NCI-H1417 treated with DMSO at 0.1 percent for 48 hours (cell line): ENCODE measurements at places on chromosomes 13 and 19.

DNA sequence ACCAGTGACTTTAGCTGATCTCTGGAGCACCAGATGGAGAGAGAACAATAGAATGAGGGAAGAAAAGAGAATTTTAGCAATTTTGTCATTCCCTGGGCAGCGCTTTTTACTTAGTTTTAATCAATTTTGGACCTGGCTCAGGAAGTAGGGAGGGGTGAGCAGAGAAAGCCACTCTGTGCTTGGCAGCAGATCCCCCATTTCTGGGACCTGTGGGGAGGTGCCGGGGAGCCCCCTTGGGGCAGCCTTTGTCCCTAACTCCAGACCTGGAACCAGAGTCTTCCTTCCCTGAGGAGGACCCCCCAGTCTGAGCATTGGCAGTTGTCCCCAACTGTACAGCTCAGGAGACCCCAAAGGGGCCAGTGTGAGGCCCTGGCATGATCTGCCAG, 10.5 kb downstream of the LYL1 start:
- no peak for DNase-seq

DNA sequence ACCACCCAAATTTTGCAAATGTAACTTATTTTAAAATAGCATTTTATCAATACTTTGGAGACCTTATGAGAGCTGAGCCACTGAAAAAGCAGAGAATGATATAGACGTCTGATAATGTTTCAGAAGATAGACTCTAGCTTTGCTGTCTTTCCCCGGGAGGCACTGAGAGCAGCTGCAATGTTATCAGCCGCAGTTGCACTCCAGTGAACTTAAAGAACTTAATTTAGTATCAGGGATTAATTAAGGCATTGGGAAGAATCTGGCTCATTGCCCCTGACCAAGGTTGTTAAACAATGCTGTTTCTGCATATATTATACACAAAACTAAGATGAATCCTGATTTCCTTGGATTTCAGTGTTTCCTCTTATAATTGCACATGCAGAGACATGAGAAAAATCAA, 75.7 kb upstream of the SGCG start:
- DNase-seq, result no peak

DNA sequence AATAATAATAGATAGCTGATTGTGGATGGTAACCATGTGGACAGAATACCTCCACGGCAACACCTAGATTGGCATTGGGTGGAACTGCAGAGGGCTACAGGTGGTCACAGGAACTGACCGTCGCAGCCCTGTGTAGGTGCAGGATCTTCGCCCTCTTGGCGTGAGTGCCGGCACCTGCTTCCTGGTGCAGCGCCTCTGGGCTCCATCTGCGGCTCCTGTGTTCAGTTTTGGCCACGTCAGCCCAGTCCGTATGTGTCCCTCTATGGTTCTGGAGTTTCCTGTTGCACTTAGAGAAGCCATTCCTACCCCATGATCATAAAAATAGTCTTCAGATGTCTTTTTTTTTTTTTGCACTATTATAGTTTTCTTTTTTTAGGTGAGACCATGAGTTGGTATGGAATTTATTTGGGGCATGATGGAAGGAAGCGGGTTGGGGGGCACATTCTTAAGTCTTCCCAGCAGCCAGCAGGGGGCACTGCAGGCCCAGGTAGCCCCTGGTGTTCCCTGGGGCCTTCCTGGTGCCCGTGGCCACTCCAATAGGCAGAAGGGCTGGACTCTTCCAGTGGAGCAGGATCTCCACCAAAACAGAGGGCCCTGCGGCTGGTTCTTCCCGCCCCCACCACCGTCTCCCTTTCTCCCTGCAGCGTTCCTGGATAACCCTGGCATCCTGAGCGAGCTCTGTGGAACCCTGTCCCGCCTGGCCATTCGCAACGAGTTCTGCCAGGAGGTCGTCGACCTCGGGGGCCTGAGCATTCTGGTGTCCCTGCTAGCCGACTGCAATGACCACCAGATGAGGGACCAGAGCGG, 10.1 kb upstream of the SLC25A42 start:
- DNase-seq, result no peak

- peak; percentile 12 for DNase-seq
These were observed 19.5 kb downstream of the NOVA2 start for GRCh38 chr19:45954156-45954555.

GRCh38 chr13:109271061-109271460, 515.3 kb downstream of the IRS2 start:
- DNase-seq, result no peak

GRCh38 chr19:45630463-45630862, 8.7 kb downstream of the EML2 start:
- no peak for DNase-seq

DNA sequence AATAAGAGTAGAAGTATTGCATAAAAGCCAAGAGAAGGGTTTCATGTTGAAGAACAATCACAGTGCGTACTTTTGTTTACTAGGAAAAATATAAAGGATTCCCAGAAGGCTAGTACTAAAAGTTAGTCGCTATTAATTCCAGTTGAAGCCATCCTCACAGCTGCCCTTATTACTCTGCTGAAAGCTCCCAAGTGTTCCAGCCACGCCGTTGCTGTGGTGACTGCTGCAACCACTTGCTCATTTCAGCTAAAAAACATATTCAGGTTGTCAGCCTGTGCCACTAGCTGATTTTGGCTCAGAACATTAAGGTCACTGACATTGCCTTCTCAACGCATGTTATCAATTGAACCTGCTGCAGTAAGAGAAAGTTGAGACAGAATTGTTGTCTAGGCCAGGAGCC, 87.1 kb upstream of the FNDC3A start:
- DNase-seq, result no peak

DNA sequence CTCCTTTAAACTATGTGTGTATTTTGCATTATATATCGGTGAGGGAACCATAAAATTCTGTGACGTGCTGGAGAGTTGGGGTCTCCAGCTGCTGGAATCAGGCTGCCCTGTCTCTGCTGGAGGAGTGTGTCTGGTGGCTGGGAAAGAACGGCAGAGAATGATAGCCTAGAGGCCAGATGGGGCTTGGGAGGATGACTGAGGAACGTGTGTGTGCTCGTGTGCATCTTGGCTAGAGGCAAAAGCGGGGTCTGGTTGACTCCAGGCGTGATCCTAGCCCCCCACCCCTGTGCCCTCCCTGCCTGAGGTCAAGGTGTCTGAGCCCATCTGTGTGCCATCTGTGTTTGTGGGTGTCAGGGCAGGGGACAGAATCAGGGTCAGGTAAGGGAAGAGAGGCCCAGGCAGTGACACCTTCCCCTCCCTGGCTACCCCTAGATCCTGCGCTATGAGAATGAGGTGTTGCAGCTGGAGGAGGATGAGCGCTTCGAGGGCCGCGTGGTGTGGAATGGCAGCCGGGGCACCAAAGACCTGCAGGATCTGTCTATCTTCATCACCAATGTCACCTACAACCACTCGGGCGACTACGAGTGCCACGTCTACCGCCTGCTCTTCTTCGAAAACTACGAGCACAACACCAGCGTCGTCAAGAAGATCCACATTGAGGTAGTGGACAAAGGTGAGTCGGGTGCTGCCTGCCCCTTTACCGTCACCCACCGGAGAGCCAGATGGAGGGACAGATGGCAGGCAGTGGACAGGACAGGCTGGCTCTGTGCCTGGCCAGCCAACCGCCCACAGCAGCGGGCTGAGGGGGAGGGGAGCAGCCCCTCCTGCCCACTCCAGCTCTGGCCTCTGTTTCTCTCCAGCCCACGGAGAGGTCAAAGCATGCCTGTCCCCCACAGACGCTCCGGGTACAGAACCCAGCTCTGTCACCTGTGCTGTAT, 3.1 kb downstream of the SCN1B start:
- DNase-seq, result no peak

DNA sequence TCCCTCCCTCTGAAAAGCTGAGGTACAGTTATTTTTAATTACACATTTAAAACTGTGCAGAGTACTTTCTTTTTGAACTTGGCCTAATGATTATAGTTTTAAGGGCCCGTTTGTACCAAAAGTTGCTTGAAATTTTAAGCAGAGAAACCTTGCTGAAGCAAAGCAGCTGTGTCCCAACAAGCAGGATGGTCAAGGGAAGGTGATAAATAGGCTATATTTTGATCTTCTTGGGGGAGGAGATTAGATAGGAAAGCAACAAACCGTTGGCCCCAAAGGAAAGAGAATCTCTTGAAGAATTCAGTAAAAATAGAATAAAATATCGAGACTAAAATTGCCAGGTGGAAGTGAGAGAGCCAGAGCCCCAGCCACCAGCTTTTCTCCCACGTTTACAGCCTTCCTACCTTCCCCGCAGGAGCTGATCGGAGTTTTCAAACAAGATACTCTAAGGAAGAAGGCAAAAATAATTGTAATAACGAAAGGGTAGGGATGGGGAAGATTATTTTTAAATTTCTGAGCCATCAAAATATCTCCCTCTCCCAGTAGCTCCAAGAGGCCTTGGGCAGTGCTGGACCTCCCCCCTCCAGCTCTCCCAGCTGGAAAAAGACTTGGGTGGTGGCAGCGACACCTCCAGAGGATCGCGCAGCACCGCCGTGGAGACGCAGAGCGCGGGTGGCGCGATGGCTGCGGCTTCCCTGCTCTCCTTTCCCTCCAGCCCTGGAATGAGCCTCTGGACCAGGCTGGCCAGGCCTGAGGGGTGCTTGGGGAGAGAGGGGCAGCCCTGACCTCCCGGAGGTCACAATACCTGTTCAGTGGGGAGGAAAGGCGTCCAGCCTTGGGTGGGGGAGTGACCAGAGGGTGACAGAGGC, 5.8 kb downstream of the ZIC2 start:
- no peak for DNase-seq

GRCh38 chr19:14544047-14544446, 14.7 kb downstream of the TECR start:
- no peak for DNase-seq

DNA sequence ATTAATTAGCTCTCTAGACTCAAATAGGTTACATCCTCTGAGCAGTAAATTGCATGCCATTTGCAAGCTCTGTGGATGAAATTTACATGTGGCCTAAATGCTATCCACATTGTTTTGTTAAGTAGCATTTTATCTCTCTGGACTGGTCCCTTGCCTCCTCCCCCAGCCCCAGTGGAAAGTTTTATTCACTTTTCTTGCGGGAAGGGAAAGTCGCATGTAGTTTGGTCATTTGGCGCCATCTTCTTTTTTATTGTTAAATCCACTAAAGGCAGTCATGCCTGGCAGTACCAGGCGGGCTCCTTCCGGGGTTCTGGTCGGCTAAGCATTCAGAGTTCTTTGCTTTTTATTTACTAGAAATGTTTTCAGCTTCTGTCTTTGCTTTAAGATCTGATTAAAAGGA, 188.7 kb downstream of the TM9SF2 start:
- DNase-seq, result no peak

DNA sequence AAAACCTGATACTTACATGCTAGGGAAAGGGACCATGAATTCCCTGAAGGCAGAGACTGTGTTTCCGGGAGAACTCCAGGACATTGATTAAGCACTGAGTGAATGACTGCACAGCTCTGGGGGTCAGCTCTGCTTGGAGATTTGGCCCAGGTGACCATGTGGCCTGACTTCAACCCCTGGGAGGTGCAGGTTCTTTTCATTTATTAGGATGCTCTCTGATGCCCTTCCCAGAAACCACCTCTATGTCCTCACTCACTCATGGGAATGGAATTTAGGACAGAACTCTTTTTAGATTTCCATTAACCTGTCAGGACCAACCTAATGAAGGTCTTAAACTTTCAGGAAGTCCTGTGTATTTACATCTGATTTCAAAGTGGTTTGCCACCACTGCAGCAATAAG, 393.3 kb upstream of the ARGLU1 start:
- no peak for DNase-seq

- no peak for DNase-seq
These were observed 611.4 kb downstream of the PCDH9 start for GRCh38 chr13:66618702-66619101.

DNA sequence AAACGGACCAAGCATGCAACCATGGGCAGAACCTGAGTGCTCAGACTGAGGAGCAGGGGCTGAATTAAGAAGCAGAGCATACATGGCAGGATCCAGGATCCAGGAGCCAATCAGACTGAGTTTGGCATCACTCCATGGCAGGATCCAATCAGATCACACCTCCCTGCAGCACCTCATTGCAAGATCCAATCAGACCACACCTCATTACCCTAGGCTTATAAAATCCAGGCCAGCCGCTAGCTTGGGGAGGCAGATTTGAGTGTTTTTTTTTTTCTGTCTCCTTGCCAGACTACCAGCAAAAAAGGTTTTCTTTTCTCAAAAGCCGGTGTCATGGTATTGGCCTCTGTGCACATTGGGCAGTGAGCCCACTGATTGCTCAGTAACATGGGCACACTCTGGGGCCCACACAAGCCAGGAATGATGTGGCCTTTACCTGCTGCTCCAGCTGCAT, 127.9 kb upstream of the GJB6 start:
- no peak for DNase-seq

- DNase-seq, result peak; percentile 38
These were observed 213.3 kb upstream of the MIR17HG start for GRCh38 chr13:91133941-91134802.

GRCh38 chr19:8460516-8461298, 15.9 kb downstream of the HNRNPM start:
- DNase-seq, result no peak

DNA sequence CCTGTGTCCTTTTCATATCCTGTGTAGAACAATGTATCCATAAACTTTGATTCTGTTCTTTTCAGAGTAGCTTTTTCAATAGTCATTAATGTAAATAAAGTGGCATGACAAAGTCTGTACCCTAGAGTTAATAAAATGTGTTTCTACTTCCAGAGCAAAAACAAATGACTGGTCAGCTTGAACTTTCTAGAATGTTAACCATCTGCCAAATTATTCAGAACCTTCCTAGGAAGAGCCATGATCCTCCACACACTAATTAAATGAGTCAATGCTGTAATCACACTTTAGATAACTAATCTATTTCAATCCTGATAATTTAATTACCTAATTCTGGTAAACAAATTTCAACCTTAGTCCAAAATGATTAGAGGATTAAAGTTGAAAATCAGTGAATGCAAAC, 73.2 kb downstream of the DIAPH3 start:
- DNase-seq, result no peak

DNA sequence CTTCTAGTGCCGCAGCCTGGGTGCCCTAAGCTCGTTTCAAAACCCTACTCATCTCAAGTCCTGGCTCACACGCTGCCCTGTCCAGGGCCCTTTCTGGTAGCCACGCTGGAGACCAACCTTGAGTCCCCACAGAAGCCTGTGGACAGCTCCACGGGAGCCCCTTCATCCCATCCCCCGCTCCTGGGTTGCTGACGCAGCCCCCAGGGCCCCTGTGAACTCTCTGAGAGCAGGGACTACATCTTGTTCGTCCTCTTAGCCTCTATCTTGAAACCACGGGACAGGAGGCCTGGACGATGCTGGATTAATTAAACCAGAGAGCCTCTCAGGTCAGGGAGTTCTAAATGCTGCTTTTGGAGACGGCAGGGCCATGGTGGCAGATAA, 7.4 kb downstream of the MLLT1 start:
- DNase-seq, result no peak

DNA sequence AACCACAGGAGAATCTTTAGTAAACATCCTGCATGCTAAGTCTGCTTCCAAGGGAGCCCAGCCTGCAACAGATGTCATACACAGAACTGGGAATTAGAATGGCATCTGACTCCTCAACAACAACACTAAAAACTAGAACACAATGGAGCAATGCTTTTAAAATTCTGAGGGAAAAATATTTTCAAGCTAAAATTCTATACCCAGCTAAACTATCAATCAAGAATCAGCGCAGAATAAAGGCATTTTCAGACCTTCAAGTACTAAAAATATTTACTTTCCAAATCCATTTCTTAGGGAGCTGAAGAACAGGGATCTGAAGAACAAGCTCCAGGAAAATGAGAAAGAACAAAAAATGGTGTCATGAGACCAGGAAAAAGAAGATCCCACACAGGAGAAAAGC, 46.9 kb upstream of the CHST8 start:
- DNase-seq, result no peak
